SJCRH30 (cell line): ENCODE measurements at places on chromosomes 2 and 18.

GRCh38 chr2:85623991-85624390 is 8.0 kb downstream of the USP39 start:
- no peak for DNase-seq

DNA sequence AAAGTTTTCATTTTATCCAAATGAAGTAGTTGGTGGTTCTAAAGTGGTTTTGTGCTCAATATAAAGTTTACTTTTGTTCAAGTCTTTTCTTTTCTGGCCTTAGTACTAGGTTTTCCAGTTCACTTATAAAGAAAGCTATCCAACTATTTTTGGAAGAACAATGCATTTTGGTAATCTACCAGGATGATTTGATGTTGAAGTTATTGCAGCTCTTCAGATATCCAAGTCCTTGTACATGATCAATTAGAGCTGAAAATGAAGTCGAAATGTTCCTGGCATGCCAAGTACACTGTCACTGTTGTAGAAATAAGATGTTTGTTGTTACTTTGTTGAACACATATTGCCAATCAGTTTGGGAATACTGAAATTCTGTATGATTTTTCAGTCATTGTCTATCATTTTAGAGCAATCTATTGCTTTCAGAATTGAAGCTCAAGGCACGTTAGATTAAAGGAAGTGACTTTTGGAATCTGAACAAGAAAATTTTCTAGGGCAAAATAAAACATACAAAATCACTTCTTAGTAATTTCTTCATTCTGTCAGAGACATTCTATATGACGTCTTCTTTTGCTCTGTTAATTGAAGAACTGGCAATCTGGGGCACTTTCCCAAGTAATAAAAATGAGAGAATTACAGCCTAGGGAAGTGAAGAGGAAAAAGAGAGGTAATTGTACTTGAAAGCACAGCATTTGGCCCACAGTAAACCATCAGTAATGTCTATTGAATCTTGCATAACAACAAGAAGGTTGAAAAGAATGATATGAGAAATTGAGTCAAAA is 232.3 kb downstream of the MREG start:
- DNase-seq = no peak

GRCh38 chr2:25323042-25323514 is 18.6 kb downstream of the DNMT3A start:
- peak; percentile 98 for DNase-seq

GRCh38 chr2:217274578-217274977 is 414.7 kb upstream of the TNP1 start:
- DNase-seq = no peak

GRCh38 chr2:129193961-129194360 is 785.5 kb upstream of the RAB6C start:
- no peak for DNase-seq

GRCh38 chr2:145654156-145654555 is 1134.2 kb upstream of the ZEB2 start:
- no peak for DNase-seq

DNA sequence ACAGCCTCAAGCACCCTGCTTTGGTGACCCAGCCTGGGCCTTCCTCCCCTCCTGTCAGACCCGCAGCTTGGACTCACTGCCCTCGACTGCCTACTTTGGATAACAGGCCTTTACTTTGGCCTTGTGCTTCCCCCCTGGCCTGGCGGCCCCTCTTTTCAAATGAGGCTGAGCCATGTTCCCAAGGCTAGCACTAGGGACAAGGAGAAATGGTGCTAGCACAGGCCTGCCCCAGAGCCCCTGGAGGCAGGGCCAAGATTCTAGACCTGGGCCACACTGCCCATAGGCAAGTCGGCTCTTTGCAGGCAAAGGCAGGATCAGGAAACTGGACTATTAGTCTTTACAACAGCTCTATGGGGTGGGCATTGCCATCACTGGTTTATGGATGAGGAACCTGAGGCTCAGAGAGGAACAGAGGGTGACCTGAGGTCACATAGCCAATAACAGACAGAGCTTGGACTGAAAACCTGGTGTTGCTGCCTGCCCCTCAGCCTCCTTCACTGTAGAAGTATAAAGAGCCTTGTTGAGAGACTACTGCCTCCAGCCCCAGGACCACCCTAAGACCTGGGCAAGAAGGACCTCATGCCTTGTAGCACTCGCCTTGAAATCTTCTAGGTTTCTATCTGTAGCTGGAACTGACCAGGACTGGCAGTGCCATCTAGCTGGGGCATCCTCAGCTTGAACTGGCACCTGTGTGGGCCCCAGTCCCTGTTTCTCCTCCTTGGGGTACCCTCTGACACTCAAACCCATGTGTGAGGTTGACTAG is 266.3 kb downstream of the DYSF start:
- no peak for DNase-seq

- no peak for DNase-seq
Observed at GRCh38 chr2:110732422-110733413, at the start of gene ACOXL. Gene ACOXL, plus strand, starts transcription at chr2:110732573. Its CDS starts 35,817 bp downstream, at chr2:110768390.

- DNase-seq = no peak
Observed at GRCh38 chr2:224613543-224614286, 28.6 kb upstream of the CUL3 start.

GRCh38 chr2:134685967-134686366 is 32.8 kb downstream of the TMEM163 start:
- no peak for DNase-seq

DNA sequence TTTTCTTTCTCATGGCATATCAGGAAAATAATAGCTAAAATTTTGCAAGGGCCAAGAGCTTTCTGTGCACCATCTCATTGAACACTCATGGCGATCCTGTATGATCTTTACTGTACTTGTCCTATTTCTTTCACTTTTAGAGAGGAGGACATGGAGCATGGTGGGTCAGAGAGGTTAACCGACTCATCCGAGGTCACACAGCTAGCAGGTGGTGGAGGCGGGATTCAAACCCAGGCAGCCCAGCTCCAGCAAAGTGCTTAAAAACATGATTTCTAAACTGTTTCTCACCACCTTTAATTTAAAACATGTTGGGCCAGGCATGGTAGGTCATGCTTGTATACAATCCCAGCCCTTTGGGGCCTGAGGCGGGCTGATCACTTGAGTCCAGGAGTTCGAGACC is 6.4 kb downstream of the NGEF start:
- no peak for DNase-seq

- DNase-seq = no peak
Observed at GRCh38 chr2:71788186-71788525, 334.8 kb downstream of the DYSF start.

DNA sequence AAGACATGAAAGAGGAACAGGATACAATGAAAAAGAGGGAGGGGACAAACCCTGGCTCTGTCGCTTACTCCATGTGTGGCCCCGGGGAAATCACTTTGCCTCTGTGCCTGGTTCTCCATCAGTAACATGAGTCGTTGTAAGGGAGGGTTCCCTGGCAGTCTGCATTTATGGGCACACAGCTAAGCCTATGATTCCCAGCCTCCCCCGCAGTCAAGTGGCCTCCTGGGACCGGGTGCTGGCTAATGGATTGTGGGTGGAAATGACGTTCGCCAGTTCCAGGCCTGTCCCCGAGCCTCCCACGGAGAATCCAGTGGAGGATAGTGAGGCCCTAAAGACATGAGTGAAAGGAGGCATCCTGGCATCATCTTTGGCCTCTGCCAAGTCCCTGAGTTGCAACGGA is 42.7 kb downstream of the SFXN5 start:
- peak; percentile 45 for DNase-seq

DNA sequence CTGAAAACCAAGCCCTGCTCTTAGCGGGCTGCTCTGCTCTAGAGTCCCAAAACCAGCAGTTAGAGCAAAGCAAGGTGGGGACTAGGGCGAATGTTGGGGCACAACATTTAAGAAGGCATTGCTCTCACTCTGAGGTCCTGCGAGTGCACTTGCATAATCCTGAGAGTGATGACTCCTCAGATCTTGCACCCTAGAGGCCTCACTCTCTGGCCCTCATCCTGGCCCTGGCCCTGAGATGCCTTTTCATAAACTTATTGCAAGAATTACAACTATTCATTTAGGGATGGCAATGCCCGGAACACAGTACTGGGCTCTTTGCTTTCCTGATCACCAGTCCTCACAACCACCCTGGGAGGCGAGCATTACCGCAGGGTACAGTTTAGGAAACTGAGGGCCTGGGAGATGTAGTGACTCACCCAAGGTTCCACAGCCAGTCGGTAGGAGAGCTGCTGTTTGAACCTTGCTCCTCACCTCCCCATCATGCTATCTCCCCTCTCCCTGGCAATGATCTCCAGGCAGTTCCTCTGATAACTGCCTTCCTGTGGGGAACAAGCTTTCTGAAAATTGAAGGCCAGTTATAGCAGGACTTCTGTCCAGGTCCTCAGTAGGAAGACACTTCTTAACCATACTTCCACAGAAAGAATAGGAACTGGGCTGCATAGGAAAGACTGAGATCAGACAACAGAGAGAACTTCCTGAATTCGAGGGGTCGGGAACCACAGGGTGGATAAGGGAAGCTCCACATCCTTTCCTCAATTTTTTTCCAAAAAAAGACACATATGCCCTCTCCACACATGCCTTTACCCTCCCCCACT is 91.3 kb downstream of the TNS1 start:
- no peak for DNase-seq

- no peak for DNase-seq
Observed at GRCh38 chr2:20181761-20182160, 43.2 kb downstream of the SDC1 start.

DNA sequence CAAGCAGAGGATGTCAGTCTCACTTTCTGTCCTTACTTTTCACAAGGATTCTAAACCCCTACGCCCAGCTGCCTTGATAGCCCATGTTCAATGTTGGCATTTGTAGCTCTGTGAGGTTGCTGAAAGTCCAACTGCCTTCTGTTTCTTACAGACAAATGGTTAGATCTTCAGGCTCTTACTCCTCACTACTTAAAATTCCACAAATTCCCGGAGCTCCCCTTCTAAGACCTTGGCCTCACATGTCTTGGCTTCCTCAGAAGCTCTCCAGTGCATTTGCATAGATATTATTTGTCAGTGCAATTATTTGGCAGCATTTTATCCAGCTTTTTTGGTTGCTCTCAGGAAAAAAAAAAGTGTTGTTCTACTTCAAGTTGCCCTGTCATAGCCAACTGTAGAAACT is 453.7 kb upstream of the CELF4 start:
- no peak for DNase-seq

- no peak for DNase-seq
Observed at GRCh38 chr2:171069286-171069956, 91.3 kb downstream of the TLK1 start.
